ENCODE measurements at places on chromosomes 12 and 14. TPM values are rescaled to one million over a fixed set of nuclear protein-coding genes. Genes with fewer than 3 reads are reported as not detected.

The TMEM132C gene
- total RNA-seq, result 0.82 TPM

The SSPN gene
- 23.0 TPM for total RNA-seq

- no peaks in the 10 kb centered on the region for H3K27me3 ChIP-seq
- no peak for DNase-seq
- no peaks in the 10 kb centered on the region for H3K4me1 ChIP-seq
- no peak overlapping the region for H3K27ac ChIP-seq
- no peaks in the 10 kb centered on the region for H3K36me3 ChIP-seq
Observed at GRCh38 chr14:59583755-59584154, 7.1 kb upstream of the CCDC175 start.

DNA sequence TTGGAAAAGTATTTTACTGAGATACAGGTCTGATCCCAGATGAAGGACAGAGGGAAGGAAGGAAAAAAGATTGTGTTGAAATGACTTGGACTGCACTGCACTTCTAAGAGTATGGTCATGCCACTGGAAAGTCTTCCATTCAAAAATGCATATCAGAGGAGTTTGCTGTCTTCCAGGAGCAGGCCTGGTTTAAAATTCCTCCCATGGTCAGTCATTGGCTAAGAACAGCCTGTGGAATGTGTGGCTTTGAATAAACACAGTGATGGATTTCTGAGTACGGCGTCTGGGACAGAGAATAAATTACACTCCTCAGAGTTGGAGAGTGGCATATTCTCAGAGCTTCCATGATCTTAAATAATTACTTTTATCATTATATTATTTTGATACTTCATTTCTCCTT is 245.8 kb upstream of the PDZRN4 start:
- H3K4me3 ChIP-seq, result no peak overlapping the region
- H3K27me3 ChIP-seq, result no peaks in the 10 kb centered on the region
- H3K27ac ChIP-seq, result no peak overlapping the region
- DNase-seq, result no peak
- H3K4me1 ChIP-seq, result no peaks in the 10 kb centered on the region

DNA sequence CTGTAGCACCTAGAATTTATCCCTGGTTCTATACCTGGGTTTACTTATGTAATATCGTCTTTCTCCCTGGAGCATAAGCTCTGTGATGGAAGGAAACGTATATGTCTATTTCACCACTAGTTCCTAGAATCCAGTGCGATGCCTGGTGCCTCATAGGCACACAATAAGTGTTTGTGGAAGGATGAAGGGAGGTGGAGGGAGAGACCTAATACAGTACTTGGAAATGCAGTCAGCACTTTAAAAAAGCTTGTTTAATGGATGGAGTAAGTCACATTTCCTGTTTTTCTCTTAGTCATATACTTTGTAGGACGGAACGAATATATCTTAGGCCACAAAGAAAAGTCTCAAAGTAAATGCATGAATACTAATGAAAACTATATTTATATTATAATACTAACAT is 186.5 kb upstream of the HMGA2 start:
- H3K27me3 ChIP-seq, result no peaks in the 10 kb centered on the region
- H3K27ac ChIP-seq, result no peak overlapping the region
- no peaks in the 10 kb centered on the region for H3K4me1 ChIP-seq
- no peak overlapping the region for H3K4me3 ChIP-seq

DNA sequence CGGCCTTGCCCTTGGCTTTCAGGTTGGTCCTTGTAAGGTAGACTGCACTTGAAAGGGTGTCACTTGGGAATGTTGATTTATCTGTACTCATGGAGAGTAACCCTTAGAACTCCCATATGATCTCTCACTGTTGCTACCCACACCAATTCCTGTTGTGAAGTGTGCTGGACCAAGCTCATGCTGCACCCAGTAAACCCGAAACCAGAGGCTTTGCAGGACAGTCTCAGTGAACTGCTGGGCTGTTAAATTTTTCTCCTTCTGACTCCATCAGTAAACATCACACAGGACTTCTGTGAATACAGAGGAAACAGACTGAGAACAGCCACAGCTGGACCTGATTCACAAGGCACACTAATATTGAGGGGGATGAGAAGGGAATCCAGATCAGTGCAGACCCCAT is 783.0 kb downstream of the TMEM121 start:
- H3K27ac ChIP-seq, result no peak overlapping the region
- DNase-seq, result no peak
- no peaks in the 10 kb centered on the region for H3K27me3 ChIP-seq

- H3K27me3 ChIP-seq, result no peaks in the 10 kb centered on the region
- H3K4me1 ChIP-seq, result no peaks in the 10 kb centered on the region
- H3K27ac ChIP-seq, result no peak overlapping the region
- no peaks in the 10 kb centered on the region for H3K36me3 ChIP-seq
- H3K4me3 ChIP-seq, result no peak overlapping the region
- DNase-seq, result no peak
Observed at GRCh38 chr12:49947593-49948226, 2.8 kb upstream of the AQP2 start.

DNA sequence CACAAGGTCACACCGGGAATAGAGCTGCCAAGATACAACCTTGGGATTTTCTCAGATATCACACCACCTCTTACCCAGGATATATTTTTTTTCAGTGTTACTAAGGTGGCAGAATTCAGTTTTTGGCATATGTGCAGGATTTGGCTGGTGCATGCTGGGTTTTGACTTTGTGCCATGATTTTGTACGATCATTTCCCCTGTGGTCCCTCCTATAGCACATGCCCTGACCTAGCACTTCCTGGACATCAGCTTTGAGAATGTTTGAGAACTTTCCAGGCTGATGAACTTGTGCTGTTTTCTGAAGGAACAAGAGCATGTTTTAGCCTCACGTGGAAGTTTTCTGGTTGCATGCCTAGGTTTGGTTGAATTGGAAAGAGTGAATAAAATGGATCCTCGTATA is 11.0 kb upstream of the TBPL2 start:
- no peaks in the 10 kb centered on the region for H3K4me1 ChIP-seq
- H3K27ac ChIP-seq, result no peak overlapping the region
- DNase-seq, result no peak
- H3K36me3 ChIP-seq, result no peaks in the 10 kb centered on the region
- H3K4me3 ChIP-seq, result no peak overlapping the region
- no peaks in the 10 kb centered on the region for H3K27me3 ChIP-seq

All from gastrocnemius medialis (tissue), 4 donors.